ENCODE measurements at places on chromosomes 1 and 21.

- peak; percentile 35 for DNase-seq
Observed at GRCh38 chr1:236753516-236753915, 41.6 kb upstream of the MTR start.

DNA sequence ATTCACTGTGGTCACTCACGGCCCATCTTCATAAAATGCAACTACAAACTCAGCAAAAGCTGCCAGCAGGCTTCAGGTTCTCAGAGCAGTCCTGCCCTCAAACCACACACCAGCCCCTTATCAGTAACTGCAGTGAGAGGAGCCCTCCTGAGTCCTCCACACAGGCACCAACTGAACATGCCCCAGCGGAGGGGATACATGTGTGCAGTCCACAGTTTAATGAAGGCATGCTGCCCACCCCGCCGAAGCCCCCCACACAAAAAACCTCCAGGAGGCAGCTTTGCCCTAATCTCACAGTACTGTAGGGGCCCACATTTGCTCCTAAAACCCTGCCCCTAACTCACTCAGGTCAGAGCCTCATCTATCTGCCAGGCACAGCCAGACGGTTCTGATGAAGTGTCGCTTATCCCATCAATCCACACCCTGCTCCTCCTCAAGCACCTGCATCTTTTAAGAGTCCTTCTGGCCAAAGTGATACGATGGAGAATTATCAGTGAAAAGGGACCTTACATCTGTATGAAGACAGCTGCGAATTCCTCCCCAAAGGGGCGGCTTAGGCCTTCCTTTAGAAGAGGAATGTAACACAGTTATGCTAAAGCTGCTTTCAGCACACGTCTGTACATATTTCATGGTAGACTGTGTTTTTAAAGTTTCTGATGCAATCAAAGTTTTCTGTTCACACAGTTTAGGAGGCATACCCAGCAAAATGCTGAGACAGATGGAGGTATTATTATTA is 3.5 kb downstream of the ABCB10 start:
- peak; percentile 60 for DNase-seq

- DNase-seq, result peak; percentile 87
Observed at GRCh38 chr1:9004700-9005394, 21.4 kb downstream of the SLC2A7 start.

- no peak for DNase-seq
Observed at GRCh38 chr1:21352586-21352985, 62.3 kb upstream of the ECE1 start.

DNA sequence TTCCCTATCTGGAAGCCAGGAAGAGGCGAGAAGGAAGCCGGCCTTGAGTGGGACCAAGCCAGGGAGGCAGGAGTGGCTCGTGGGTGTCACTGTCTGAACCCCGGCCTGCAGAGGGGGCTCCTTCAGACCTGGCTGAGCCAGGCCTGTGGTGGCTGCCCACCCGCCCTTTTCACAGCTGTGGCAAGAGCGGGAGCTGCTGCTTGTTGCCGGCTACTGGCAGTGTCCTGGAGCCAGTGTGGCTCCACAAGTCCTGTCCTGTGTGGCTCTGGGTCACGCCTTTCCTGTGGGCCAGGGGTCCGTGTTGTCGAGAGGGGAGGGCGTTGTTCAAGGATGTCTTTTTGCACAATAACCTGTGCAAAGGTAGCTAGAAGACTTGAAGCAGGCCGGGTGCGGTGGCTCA is 1.3 kb downstream of the PFKL start:
- no peak for DNase-seq

DNA sequence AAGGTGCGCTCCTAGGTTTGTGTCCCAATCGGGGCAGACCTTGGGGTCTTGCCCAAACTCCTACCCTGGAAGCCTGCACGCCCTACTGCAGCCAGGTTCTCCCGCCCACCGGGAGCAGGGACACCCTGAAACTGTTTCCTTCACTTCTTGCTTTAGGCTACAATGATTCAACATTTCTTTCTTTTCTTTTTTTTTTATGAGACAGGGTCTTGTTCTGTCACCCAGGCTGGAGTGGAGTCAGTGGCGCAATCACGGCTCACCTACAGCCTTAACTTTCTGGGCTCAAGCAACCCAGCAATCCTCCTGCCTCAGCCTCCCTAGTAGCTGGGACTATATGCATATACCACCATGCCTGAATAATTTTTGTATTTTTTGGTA is 75.8 kb downstream of the ITPKB start:
- DNase-seq, result no peak

- DNase-seq, result no peak
Observed at GRCh38 chr1:84570436-84571149, 3.6 kb downstream of the CTBS start.

- peak; percentile 78 for DNase-seq
Observed at GRCh38 chr1:24930260-24931145, at the start of gene RUNX3. Gene RUNX3, minus strand, starts transcription at chr1:24930276. Its CDS starts 408 bp downstream, at chr1:24929868.

GRCh38 chr1:243849421-243850201 is 432 bp downstream of the AKT3 start:
- no peak for DNase-seq

DNA sequence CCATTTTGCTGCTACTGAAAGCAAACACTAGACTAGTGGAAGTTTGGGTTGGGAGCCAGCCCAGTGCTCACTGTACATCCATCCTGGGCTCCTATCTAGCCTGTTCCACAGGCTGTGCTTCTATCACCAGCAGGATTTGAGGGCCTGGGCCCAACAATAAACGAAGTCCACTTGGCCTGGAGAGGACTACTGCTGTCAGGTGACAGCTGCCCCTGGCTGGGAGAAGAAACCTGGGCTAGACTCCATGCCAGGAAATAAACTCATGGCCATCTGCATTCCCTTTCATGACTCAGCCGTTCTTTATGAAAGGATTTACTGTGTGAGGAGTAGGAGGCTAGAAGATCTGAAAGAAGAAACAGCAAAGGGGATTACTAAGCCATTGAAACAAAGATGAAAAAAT is 35.5 kb downstream of the COLGALT2 start:
- DNase-seq, result peak; percentile 69

GRCh38 chr1:208007319-208007937 is 96.5 kb upstream of the CD34 start:
- DNase-seq, result no peak

DNA sequence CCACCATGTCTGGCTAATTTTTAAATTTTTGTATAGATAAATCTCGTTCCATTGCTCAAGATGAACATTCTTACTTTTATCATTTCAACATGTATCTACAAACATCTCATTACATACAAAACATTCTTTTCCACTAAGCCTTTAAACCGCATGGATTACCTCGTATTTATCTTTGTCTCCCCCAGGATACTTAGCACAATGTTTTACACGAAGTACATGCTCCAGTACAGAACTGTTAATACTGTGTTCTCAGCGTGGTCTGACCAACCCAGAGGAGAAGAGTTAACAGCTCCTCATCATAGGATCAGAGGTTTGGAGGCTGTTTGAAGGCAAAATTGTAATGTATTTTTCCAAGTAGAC is 7.4 kb downstream of the PIK3C2B start:
- peak; percentile 50 for DNase-seq

- DNase-seq, result no peak
Observed at GRCh38 chr1:161173711-161174110, 3.6 kb downstream of the B4GALT3 start.

DNA sequence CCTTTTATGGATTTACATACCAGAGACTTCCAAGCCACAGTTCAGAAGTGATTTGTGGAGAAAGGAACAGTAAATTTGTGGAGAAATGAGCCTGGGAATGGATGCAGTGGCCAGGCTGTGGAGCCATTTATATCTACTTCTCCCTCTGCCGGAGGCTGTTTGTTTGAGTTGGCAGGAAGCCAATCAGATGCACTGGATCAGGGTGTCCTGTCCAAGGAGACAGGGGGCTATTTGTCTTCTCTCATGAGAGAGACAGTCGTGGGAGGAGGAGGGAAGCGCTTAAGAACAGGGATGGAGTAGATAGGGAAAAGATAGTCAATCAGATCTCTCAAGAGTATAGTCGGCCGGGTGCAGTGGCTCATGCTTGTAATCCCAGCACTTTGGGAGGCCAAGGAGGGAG is 2.8 kb upstream of the HAPLN2 start:
- peak; percentile 35 for DNase-seq

DNA sequence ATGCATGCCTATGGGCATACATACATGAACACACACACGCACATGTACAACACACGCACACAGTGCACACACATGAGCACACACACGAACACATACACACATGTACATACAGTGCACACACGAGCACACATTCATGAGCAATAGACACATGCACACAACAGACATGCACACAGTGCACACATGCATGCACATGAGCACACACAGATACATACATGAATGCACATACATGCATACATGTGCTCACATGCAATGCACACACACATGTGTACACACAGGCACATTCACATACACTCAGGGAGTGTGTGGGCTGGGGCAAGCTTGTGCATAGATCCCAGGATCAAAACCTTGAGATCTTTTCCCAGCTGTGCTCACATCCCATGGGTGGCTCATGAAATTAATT is 18.9 kb downstream of the CRYAA start:
- DNase-seq, result no peak

GRCh38 chr1:83790446-83790845 is 208.5 kb downstream of the TTLL7 start:
- peak; percentile 35 for DNase-seq

Measured in fibroblast of skin of scalp (primary cell).